AG08395 (cell line): ENCODE measurements at places on chromosomes 3 and 15.

GRCh38 chr3:64865839-64866570, 178.2 kb upstream of the ADAMTS9 start:
- DNase-seq: no peak

- no peak for DNase-seq
Measured at GRCh38 chr15:61106889-61107288, 122.2 kb downstream of the RORA start.

DNA sequence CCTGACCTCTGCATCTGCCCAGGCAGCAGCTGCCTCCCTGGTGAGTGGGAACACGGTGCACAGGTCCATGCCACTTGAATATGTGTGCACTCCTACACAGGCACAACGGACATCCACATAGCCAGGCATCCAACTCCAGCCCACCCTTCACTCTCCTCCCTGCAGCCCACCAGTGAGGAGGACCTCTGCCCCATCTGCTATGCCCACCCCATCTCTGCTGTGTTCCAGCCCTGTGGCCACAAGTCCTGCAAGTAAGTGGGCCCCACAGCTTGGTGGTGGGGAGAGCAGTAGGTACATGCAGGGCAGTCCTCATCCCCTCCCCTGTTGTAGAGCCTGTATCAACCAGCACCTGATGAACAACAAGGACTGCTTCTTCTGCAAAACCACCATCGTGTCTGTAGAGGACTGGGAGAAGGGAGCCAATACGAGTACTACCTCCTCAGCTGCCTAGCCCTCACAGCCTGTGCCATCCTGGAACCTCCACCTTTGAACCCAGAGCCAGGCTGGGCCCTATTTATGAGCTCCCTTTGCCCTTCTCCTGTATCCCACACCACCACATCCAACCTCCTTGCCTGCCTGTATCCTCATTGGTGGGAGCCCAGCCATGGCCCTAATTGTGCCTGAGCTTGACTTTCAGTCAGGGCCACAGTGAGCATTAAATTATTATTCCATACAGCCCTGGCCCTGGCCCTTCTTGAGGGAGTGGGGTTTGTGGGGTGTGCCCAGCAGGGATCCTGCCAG, 1.5 kb upstream of the AMIGO3 start:
- no peak for DNase-seq

DNA sequence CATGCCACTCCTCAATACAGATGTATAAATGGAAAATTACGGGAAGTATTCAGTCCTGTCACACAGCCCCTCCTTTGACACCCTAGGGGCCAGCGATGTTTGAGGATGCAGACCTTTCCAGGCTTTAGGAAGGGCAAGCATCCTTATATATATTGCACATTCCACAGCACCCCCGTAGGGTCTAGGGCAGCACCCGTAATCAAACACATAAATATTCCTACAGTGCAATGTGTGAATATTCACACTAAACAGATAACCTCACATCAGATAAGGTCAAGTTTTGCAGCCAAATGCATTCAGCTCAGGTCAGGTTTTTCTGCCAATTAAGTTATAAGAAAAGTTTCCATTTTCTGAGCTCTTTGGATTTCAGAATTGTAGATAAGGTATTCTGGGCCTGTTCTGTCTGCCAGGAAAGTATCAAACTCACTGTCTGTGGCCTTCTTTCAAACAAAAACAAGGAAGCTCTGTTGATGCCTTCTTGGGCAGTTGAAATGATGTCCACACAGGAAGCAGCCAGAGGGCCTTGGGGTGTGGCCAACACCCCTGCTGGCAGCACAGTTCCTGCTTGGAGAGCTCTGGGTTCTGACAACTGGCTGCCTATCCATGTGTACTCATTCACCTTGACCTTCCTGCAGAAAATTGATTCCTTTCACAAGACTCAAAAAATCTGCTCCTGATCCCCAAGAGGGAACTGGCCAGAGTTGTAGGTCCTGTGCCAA, 427.0 kb downstream of the NTRK3 start:
- no peak for DNase-seq

DNA sequence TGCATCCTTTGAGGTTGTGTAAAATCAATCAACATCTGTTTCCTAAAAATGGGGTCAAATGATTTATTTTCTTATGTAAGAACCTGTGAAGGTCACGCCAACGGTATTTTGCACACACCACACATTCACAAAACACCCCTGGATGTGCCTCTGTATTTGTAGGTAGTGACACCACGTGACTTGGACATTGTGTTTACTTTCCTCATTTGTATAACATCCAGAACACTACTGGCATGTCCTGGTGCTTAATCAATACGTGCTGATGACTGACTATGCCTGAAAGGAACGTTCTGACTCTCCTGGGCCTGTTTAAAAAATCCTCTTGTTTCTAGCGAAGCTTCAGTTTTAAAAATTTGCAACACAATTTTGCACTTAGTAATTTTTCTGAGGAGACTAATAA, 3.4 kb upstream of the TAFA4 start:
- no peak for DNase-seq
